ENCODE measurements at places on chromosomes 3 and 15.
A peak's percentile ranks its signal among the peaks of the same experiment; 100 is the strongest.

DNA sequence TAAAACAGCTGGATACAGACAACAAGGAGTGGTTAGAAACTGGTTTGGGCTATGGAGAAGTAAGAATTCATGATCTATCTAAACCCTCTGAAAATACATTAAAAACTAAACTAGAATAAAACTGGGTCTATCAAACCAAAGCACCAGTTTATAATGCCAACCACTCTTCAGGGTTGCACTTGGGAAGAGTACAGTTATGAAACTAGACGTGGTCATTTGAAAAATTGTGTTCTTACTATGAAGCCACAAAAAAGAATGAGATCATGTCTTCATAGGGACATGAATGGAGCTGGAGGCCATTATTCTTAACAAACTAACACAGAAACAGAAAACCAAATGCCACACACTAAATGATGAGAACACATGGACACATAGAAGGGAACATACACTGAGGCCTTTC, 103.8 kb downstream of the GAP43 start:
- DNase-seq: no peak

- peak; percentile 68 for DNase-seq
Measured at GRCh38 chr3:119293871-119294695, at the start of gene ARHGAP31. Gene ARHGAP31, plus strand, starts transcription at chr3:119294383. Its CDS starts 522 bp downstream, at chr3:119294905.

DNA sequence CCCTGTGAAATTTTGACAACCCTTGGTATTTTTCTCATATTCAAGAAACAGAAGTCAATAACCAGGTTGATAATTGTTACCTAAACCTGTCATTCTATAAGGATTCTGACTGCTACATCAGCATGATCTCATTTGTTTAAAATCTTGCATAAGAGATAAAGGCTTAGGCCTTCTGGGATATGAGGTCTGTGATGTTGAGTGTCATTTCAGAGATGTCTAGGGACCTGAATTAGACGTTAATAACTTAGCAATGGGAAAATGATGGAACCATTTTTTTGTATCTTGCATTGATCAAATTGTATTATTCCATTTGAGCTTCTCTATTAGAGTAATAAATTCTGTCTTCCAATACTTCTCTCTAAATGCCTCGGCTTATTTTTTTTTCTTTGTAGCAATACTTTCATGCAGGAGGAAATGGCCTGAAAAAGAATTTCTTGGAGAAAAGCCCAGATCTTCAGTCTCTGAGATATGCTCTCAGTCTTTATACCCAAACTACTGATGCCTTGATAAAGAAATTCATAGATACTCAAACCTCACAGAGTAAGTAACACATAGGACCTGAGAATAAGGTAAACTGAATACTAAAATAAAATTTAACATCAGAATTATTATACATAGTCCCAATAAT, 589.3 kb downstream of the UNC13C start:
- DNase-seq: no peak

DNA sequence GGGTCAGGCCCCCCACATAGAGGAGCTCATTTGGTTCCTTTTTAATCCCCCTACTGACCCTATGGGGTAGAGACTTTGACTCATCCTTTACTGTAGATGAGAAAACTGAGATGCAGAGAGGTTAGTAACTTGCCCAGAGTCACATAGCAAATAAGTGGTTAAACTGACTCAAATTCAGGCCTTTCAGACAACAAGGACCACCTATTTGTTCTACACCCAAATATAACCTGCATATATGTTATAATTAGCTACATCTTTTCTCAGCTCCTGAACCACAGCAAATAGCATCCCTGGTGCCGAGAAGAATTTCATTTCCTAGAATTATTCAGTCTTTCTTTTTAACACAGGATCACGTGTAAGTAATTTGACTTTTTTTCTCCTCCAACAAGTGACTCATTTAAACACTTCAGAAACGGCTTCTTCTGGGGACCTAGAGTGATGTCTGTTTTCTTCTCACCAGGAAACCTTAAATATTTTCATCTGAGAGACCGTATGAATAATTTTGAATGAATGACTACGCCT, 57.4 kb downstream of the MGLL start:
- DNase-seq: no peak

- no peak for DNase-seq
Measured at GRCh38 chr15:46703020-46703861, 1014.1 kb upstream of the SEMA6D start.

GRCh38 chr3:102460579-102460978, 25.8 kb downstream of the ZPLD1 start:
- no peak for DNase-seq

- DNase-seq: no peak
Measured at GRCh38 chr3:183274609-183275008, 21.6 kb downstream of the B3GNT5 start.

DNA sequence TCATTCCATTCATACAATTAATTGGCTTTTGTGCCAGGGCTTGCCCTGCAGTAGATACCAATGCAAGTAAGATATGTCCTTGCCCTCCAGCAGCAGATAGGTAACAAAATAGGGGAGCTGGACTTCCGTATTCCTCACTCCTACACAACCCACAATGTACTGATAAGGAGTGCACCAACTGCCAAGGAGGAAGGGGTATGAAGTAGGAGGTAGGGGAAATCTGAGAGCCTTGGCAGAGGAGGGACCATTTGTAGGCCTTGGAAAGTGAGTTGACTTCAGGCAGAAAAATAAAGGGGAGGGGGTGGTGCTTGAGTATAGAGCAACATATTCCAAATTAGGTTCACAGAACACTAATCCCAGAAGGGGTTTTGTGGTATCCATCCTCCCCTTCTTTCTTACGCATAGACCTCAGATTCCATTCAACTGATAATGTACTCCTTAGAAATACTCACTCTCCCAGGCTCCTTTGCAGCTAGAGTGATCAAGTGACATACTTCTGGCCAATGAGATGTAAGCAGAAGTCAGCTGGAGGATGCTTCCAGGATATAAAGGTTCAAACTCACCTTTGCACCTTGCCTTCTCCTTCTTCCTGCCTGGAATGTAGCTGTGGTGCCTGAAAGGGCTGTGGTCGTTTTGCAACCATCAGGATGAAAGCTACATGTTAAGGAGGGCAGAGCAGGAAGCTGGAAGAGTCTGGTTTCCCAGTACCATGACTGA, 127.1 kb upstream of the SMAD3 start:
- no peak for DNase-seq

DNA sequence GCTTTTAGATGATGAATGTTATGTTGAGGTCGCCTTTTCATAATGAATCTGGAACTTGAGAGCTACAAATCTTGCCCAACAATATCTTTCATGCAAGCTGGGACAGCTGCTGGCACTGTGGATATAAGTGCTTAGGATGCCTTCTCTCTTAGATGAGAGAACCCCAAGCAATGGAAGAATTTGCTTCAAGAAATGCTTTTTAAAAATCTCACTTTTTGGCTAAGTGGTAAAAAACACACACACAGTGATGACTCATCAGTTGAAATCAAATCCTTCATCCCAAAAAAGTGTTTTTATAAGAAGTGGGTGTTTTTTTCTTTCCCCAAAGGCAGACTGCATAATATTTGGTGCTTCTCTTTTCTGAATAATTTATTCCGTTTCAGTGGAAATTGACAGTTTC, 38.4 kb upstream of the GALNT15 start:
- DNase-seq: no peak

GRCh38 chr3:138919325-138919724, 27.6 kb downstream of the FOXL2 start:
- no peak for DNase-seq

- DNase-seq: no peak
Measured at GRCh38 chr15:48538941-48539340, 106.6 kb downstream of the FBN1 start.

- peak; percentile 80 for DNase-seq
Measured at GRCh38 chr15:74174219-74174957, 878 bp downstream of the ISLR start.

DNA sequence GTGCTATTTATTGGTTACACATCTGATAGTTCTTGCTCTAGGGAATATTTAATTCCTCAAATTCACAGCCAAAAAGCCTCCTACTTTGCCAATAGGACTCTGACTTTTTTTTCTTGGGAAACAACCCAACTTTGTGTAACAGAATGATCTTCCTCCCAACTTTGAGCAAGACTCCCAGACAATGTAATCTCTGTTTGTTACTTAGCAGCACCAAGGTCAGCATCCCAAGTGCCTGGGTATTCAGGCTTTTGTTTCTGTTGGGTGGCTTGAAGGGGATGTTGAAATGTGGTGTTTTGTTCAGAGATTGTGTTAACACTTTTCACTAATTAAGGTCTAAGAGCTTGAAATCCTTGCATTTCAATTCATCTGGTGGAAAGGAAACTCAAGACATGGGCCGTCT, 115.8 kb downstream of the ADAMTS9 start:
- DNase-seq: no peak

DNA sequence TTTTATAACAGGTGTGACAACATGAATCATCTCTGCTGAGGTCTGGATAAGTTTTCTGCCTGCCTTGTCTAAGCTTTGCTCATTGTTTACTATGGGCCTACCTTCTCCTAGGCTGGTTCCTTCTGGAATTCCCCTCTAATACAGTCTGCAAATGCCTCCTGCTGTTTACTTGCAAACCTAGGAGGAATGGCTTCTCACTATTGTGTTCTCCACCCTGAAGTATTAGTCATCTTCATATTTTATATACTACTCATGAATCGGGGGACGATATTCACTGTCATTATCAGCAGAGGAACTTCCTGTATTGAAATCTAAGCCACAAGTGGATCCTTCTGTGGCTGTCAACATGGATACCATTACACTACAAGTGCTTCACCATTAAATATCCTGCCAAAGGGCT, 154.8 kb downstream of the PLCL2 start:
- DNase-seq: peak; percentile 51

GRCh38 chr3:179671747-179672242, 19.0 kb downstream of the USP13 start:
- peak; percentile 69 for DNase-seq

GRCh38 chr3:9111866-9112265, 137.6 kb downstream of the SRGAP3 start:
- DNase-seq: no peak

GRCh38 chr15:56327721-56328502, 37.3 kb upstream of the TEX9 start:
- peak; percentile 72 for DNase-seq

GRCh38 chr3:188126276-188126675, 27.7 kb upstream of the LPP start:
- no peak for DNase-seq

DNA sequence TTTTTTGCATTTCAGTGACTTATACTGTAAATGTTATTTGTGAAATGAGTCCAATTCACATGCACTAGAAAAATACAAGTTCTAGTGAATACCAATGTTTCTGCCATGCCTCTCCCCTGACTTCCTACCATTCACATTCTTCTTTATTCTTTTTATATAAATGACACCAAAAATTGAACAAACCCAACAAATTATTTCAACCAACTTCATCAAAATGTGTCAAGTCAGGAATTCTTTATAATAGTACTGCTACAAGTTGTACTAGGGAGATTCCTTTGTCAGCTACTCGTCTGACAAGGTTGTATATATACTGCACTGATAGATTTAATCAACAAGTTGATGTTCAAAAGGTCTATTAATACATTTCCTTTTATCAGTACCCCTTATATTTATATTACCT, 3.0 kb downstream of the TBL1XR1 start:
- DNase-seq: no peak

DNA sequence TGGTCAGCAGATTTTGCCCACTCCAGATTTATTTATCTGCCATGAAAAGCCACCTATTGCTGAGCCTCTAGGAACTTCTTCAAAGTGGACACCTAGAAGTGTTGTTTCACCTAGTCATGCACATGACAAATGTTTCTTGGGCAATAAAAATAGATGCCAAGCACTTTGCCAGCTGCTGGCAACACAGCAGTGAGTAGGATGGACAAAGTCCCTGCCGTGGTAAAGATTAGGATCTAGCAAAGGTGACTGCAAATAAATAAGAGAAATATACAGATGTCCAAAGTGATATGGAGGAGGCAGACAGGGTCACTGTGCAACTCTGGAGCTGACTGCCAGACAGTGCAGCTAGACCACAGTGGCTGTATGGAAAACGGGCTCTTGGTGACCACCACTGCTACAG, 137.9 kb downstream of the SUCLG2 start:
- DNase-seq: no peak

DNA sequence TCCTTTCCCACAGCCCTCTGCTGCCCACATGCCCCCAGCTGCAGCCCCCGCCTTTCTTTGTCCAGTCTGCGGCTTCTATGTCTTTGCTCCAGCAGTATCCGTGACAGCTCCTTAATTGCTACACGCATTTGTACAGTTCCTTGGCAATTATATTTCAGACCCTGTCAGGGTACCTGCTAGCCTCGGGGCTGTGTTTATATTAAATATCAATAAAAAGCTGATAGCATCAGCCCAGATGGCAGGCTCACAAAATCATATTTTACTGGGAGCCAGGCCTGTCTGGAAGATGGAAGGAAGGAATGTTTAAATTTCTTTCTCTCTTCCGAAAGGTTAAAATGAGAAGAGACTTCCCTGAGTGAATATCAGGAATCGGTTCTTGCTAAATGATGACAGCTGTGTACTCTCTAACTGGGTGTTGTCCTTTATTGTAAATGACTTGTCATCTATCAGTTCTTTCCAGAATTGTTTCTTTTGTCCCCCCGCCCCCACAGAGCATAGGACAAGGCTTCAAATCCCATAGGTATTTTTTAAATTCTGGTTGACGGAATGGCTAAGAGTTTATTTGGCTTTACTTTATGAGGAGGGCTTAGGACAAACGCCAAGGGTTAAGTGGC, 378.1 kb downstream of the LRTM1 start:
- DNase-seq: no peak

DNA sequence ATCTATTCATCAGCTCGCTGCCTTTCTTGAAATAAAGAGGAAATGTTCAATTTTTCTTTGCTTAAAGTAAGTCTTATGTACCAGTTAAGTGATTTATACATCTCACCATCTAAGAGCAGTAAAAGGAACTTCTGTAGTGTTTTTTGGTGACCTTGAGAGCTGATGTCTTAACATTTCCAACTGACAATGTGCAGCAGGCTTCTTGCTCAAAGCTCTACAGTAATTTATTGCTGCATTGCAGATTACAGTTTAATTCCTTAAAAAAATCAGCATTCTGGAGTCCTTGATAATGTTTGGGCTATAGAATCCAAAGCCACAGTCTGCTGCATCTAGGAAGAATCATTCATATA, 61.6 kb downstream of the DIPK2A start:
- DNase-seq: no peak

GRCh38 chr3:41330465-41330864, 131.2 kb downstream of the CTNNB1 start:
- DNase-seq: no peak

GRCh38 chr3:130576375-130577266, 59.6 kb downstream of the COL6A6 start:
- DNase-seq: peak; percentile 32

- no peak for DNase-seq
Measured at GRCh38 chr15:67142767-67143100, 77.3 kb downstream of the SMAD3 start.

Data from stomach (tissue), 19 donors.